NCI-H1092 (cell line): ENCODE measurements at places on chromosomes 7 and 10.

- DNase-seq, result no peak
Observed at GRCh38 chr10:26792758-26793495, 67.8 kb downstream of the ABI1 start.

DNA sequence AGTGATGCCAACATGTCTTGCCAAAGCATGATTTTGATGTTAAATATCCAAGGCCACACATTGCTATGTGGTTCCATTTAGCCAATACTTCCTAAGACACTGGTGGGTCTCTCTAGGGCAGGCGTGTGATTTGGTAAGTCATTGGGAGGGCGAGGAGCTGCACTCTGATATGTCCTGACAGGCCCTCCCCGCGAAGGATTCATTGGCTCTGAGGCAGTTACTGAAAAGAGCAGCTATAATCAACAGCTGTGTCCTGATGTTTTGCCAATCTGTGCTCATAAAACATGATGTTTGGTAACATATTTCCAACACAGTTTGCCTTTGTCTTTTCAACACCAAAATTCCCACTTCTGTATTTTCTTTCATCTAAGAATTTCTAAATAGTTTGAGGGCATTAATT lies 646.7 kb downstream of the PARD3 start:
- no peak for DNase-seq

DNA sequence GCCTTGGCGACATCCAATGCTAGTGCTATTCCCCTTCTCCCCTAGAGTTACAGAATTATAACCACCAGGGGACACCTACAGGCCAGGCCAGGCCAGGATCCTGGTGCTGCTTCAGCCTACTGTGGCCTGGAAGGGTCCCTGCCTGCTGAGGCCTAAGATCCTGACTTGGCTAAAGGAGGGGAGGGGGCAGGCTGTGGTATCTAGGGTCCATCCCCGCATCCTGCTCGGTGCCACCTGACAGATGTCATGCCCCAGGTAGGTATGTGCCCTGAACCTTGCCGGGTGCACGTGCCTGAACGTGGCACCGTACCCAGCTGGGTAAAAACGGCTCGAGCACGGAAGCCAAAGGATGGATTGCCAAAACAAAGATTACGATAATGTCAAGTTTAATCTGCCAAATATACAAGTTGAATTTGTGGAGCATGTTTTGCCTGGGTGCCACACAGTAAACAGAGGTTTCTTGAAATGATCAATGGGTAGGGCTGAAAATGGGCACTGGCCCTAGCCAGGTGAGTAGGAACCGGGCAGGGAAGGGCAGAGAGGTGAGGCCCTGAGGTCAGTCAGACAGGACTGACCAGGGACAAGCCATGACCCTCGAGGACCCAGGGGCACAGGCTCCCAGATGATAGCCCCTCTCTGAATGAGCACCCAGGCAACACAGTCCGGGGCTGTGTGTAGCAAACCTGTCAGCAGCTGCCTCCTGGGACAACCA lies 12.6 kb downstream of the PDAP1 start:
- no peak for DNase-seq

DNA sequence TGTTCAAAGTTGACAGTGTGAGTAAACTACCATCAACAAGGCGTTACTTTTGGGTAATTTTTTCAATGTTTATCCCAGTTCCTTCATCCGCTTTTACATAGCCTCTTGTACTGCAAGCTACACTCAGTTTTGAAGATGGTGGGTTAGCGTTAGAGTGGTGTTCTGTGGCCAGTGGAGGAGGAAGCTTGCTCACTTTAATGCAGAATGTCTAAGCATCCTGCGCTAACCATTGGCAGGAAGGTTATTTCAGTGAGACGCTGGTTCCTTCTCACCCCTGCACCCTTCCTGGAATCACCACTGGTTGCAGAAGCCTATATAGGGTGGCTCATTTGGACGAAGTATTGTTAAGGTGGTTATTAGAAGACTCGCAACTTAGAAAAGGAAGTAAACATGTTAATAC lies 159.1 kb downstream of the CELF2 start:
- DNase-seq, result no peak

DNA sequence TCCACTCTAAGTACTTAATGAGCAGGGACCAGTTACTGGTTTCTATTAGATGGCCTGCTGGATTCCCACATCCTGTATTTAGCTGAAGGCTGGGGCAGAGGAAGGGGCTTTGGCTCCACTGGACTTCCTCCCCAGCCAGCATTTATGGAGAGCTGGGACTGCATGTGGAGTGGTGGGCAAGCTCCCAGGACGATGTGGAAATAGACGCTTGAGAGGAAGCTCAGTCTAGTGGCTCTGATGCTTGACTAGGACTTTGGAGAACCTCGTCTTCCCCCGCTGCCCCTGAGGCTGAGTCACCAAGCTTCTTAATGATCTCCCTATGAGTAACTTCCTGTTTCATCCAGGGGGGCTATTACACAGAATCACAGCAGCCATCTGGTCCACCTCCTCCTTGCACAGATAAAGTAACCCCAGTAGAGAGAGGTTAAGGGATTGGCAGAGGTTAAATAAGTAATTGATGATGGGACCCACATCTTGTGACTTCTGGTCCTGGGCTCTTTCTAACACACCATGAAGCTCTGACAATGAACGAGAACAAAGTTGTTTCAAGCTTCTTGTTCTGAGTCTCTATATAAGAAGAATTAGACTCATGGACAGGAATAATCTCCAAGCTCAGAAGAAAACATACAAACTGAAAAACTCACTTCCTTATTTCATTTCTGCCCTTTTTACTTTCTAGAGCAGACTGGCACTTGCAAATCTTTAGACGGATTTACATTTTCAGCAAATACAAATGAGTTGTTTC lies 126.2 kb downstream of the PRPF18 start:
- no peak for DNase-seq

GRCh38 chr7:51349820-51350545 lies 33.4 kb upstream of the COBL start:
- DNase-seq, result peak; percentile 93

- no peak for DNase-seq
Observed at GRCh38 chr7:139573871-139574270, 50.4 kb downstream of the CLEC2L start.

- DNase-seq, result no peak
Observed at GRCh38 chr7:47653550-47654411, 71.9 kb upstream of the TNS3 start.

DNA sequence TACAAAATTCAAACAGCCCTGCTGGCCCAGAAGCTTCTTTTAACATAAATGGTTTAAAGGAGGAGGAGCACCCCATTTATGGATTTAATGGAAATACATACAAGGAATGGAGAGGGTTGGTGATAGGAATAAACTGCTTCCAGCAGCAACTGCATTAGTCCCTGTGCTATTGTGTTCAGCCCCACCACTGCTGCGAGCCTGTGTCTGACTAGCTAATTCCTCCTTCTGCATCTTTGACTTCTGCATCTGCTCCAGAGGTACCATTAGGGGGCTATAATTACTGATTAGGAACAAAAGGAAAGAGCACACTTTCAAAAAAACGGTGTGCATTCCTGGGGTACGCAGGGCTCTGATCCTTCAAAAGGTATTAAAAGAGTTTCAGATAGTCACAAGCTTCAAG lies 24.8 kb downstream of the CDCA7L start:
- DNase-seq, result no peak

- DNase-seq, result no peak
Observed at GRCh38 chr7:149599636-149600206, 102.1 kb upstream of the ZNF746 start.

GRCh38 chr7:129149511-129149910 lies 5.0 kb downstream of the TSPAN33 start:
- no peak for DNase-seq

GRCh38 chr7:18666107-18666728 lies 170.7 kb downstream of the HDAC9 start:
- DNase-seq, result peak; percentile 72

GRCh38 chr10:1169981-1170866 lies 114.0 kb downstream of the WDR37 start:
- DNase-seq, result no peak

DNA sequence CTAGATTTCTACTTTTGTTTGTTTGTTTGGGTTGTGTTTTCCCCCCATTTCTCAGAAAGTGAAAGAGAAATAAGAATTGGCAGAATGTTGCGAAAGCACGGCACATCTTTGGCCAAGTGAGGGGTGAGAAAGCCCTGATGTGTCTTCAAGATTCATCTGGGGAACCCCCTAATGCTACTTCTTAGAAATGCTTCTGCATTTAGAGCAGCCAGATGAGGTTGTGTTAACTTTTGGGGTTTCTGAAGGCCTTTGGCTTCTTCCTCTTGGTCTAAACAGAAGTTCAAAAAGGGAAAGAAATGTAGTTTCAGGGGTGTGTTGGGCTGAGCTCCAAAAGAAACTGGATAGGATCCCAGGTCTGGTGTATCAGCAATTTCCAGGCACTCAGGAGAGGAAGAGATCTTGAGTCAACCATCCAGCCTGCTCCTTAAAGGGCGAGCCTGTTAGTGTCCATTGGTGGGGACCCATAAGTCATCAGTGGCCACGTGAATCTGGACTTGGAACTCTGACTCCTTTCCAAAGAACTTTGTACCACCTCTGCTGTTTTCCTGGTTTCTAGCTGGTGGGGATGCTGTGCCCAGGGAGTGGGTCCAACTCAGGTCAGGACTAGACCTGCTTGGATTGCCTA lies 6.5 kb downstream of the DUSP5 start:
- no peak for DNase-seq

DNA sequence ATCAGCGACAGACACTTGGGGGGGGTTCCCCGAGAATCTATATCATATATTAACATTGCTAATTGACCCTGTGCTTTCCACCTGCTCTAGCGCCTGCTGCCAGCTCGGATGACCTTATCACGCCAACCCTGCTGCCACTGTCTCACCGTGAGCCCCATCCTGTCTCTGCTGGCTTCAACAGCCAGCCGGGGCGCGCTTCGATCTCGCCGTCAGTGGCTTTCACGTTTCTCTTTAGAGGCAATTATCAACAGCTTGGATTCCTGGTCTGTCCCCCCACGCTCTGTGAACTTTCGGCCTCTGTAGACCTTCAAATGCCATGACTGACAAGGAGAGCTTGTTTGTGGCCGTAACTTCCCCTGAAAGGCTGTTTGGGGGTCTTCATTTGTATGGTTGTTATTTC lies 123.0 kb downstream of the EBF3 start:
- DNase-seq, result no peak

DNA sequence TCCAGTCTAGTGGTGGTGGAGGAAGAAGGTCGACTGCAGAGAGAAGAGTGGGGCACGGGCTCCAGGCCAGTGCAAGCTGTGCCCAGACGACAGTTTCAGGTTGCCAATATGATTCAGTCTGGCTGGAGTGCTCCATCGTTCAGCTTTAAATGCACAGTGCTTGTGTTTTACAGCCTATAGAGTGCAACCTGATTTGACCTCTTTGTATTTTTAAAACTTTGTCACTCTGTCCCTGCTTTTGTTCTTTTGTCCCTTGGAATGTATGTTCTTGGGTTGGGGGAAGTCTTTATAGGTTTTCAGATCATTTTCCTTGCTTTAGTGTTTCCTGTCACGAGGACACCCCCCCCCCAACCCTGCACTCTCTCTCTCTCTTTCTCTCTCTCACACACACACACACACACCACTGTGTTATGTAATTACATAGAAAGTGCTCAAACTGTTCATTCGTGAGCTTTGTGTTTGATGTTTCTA lies 198.0 kb downstream of the CAMK1D start:
- DNase-seq, result peak; percentile 33

- DNase-seq, result no peak
Observed at GRCh38 chr7:136997735-136998134, 129.3 kb downstream of the CHRM2 start.

DNA sequence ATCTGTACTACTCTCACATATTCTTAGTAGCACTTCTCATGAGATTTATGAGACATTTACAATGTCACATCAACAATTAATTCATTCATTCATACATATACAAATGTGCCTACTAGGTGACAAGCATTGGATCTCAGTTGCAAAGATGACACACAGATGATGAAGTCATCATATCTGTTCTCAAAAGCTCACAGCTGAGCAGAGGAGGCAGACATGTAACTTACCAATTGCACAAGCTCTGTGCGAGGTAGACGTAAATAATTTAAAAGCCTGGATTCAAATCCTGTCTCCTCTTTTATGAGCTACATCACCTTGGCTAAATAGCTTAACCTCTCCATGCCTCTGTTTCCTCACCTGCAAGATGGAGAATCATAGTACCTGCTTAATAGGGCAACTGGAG lies 109.4 kb upstream of the FAM133B start:
- no peak for DNase-seq

GRCh38 chr10:22500656-22501340 lies 155.5 kb downstream of the SPAG6 start:
- DNase-seq, result no peak

- DNase-seq, result no peak
Observed at GRCh38 chr10:5840314-5841307, 27.4 kb upstream of the GDI2 start.

DNA sequence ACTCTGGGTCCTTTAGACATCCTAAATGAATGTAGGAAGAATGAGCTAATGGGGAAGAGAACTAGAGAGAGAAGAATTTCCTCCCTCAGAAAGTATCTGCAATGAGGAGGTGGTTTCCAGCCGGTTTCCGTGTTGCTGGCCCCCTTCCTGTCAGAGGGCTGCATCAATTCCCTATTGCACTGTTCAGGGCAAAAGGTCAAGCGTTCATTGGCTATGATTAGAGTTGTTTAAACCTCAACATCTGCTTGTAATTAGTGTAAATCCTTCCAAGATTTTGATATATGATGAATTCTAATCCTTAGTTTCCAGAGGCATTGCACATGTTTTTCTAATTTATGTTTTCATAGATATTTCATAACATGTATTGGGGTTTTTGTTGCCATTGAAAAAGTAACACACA lies 107.3 kb upstream of the SGCE start:
- DNase-seq, result no peak

DNA sequence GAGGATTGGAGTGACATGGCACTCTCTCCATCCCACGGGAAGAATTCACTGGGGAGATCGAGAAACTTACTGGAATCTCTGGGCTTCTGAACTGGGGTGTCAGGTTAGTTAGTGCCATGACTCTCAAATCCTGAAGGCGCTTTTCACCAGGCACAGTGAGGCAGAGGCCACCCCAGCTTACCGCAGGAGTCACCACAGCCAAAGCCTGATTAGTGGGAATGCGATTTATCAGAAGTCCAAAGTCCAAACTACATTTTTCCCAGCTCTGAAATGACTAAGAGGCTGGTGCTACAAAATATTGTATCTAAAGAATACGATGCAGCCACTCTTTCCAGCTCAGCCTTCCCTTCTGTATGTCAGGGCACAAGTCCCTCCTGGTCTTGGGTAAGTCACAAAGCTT lies 334.8 kb upstream of the SHH start:
- DNase-seq, result no peak

DNA sequence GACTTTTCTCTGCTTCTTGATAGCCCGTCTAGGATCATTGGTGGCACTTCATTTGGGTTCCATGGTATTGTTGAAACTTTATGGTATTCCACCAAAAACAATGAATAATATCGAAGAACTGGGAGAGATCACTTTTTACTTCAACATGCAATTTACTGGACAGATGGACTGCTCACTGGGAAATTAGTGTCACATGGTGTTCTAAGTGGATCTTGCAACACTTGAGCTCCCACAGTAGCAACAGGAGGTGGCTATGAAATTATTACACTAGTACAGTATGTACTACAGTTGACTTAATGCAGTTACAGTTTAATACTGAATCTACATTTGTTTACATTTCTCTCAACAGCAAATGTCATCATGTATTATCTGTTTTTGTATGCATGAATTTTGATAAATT lies 997.3 kb downstream of the REEP3 start:
- DNase-seq, result no peak
